ENCODE measurements at places on chromosomes 5 and 9. TPM values are rescaled to one million over a fixed set of nuclear protein-coding genes. Genes with fewer than 3 reads are reported as not detected.

RUSC2 gene
- 17.7 TPM for total RNA-seq

SOX30 gene
- not detected for total RNA-seq

PCSK5 gene
- 67.5 TPM for total RNA-seq

SLC6A7 gene
- 0.88 TPM for total RNA-seq

TLR4 gene
- total RNA-seq: 1.7 TPM

ENTPD2 gene
- total RNA-seq: 1.8 TPM

WNT8A gene
- not detected for total RNA-seq

PRELID2 gene
- total RNA-seq: 24.7 TPM

CCL19 gene
- not detected for total RNA-seq

GPR151 gene
- not detected for total RNA-seq

GFPT2 gene
- total RNA-seq: 15.9 TPM

WDR70 gene
- 33.8 TPM for total RNA-seq

MAMDC2 gene
- total RNA-seq: 1.7 TPM

PIP5K1B gene
- total RNA-seq: 10.2 TPM

PCDHGA9 gene
- total RNA-seq: 1.1 TPM

DNA sequence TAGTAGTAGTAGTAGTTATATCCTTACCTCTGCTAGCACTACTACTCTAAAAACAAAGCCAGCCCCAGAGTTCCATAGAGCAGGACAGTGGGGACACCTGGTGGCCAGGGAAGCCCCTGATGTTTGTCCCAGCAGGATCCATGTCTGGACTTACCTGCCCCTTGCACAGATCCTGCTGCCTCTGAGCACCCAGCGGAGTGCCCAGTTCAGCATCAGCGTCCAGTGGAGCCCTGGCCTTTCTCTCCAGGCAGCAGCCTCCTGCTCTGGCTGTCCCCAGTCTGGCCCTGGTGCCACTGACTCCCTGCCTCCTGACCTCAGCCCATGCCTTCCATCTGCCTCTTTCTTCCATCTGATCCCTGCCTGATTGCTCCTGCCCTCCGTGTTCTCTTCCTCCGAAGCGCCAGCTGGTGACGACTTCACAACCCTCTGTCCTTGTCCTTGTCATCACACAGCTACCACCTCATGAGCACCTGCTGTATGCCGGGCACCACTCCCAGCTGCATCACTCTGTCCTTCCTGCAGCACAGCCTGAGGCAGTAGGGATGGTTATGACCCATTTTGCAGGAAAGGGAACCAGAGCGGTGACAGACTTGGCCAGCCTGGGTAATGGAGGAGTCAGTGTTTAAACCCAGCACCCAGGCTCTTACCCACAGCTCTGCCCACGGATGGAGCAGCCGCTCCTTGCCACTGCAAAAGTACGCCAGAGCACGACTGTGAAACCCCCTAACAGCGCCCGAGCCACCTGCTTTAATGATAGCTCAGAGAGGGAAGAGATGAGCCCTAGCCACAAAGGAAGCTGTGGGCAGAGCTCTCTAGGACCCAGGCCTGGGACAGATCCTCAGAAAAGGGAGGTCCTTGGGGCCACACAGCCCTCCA, 11.5 kb downstream of the SARDH start:
- peak; percentile 80 for DNase-seq

DNA sequence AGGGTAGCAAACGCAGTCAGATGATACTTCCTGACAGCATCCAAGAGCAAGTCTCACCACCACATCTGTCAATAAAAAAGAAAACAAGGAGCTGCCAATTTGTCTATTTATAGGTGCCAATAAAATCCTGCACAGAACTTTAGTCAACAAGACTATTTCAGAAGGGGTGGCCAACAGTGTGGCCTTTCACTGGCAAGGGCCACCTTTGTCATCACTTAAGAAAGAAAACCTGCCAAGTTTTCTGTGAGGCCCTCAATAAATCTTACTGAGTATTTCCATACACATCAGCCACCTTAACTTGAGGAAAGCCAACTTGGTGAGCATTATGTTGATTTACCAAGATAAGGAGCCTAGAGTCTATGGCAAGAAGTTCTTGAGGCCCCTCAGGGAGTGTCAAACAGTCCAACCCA, 312.3 kb downstream of the ENC1 start:
- DNase-seq: no peak

GRCh38 chr9:557601-558201, 283.8 kb upstream of the DMRT1 start:
- no peak for DNase-seq

- no peak for DNase-seq
Observed at GRCh38 chr9:68626526-68626925, 78.5 kb upstream of the PIP5K1B start.

- no peak for DNase-seq
Observed at GRCh38 chr5:104172976-104173375, 610.4 kb upstream of the NUDT12 start.

DNA sequence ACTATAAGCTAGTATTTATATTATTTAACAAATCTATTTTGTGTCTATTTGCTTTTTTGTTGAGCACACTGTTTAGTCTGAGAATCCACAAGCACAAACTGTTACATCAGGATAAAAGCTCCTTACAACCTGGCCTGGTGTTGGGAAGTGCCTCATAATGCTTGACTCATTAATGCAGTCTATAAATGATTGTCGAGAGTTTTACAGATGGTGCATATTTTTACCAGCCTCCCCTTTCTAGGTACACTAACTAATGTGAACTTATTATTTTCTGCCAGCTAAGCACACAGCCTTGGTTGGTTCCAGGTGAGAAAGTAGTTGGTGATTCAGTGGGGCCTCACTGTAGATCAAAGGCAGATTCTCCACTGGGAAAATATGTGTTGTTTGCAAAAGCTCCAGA, 151.0 kb upstream of the ADAMTS16 start:
- DNase-seq: no peak

- no peak for DNase-seq
Observed at GRCh38 chr5:170486371-170486770, 17.4 kb upstream of the KCNIP1 start.

- DNase-seq: peak; percentile 86
Observed at GRCh38 chr9:89497978-89498851, at the start of gene SEMA4D. Gene SEMA4D (minus strand): TSS chr9:89498113. CDS start chr9:89405456, 92,657 bp downstream.

DNA sequence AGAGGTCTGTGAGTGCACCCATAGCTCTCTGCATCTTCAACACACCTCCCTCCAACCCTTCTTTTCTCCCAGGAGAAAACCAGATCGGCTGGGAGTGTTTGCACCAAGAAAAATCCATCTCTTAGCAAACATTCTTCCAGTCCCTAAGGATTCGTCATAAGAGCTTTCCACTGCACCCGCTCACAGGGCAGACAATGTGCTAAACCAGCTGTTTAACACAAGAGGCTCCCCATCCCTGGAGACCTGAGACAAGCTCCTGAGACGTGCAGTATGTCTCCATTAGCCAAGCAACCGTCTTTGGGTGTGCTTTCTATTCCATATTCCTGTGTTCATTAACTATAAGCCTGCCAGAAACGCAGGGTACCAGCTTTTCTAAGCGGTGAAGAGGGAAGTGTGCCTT, 93.6 kb upstream of the ZNF462 start:
- DNase-seq: no peak

GRCh38 chr5:169695025-169695625, 58.0 kb downstream of the DOCK2 start:
- DNase-seq: no peak

GRCh38 chr5:143559586-143560109, 156.2 kb upstream of the NR3C1 start:
- DNase-seq: no peak

DNA sequence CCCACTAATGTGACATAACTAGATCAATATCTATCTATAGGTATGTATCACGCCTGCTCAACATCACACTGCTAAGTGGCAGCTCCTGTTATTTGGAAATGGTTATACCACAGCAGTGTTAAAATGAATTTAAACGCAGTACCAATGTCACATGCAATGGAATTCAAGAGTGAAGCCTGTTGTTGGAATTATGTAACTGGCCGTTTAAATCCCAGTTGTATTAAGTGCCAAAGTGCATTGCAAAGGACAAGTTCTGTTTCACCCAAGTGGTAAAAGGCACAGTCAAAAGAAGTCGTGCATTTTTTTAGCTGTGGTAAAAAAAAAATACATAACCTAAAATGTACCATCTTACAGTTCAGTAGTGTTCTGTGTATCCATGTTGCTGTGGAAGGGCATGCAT, 4.3 kb downstream of the NTRK2 start:
- no peak for DNase-seq

- no peak for DNase-seq
Observed at GRCh38 chr5:16970260-16970659, 34.2 kb upstream of the MYO10 start.

DNA sequence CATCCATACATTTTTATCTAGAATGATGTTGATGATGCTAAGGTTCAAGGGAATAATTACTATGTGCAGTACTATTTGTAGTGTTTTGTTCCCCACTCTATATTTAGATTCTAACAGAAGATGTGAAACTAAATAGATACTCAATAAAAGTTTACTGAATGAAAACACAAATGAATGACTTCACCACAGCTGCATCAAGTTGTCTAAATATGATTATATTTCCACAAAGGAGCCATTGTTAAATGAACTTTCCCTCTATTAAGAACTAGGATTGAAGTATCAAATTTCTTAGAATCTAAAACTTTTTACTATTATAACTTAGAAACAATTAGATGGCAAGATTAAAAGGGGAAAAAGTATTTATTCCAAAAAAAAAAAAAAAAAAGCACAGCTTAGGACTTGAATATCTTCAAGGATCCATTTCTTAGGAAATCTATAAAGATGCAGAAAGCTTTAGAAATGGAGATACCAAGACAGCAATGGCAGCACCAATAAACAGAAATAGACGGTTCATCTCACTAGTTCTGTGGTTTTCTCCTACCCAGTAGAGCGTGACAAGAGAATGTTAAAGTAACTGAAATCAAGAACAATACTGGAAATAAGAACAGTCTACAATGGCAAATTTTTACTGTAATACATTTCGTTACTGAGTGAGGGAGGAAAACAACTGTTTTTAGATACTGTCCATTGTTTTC, 347.6 kb downstream of the EBF1 start:
- no peak for DNase-seq

DNA sequence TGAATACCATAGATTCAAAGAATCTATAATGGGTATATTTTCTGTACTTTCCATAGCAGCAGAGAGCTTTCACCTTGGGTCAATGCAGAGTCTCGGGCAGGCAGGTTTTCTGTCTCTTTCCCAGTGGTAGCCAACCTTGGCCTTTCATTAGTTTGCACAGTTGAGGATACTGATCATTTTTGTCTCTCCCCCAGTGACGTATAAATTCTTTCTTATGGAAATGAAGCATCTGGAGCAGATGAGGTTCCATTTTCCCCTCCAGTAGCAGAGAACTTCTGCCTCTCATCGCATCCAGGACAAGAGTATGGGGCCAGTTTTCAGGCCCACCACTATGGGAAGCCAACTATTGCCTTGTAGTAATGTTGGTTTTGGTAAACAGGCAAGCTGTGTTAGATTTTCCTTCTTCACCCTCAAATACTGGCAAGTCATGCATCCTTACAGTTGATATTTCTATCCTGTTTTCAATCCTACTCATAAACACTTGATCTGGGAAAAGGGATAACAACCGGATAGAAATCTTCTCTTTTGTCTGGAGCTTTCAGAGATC, 845.2 kb upstream of the CDH18 start:
- no peak for DNase-seq

- no peak for DNase-seq
Observed at GRCh38 chr9:27280860-27281259, 16.1 kb downstream of the EQTN start.

GRCh38 chr5:167453246-167454030, 838.0 kb upstream of the WWC1 start:
- no peak for DNase-seq

- DNase-seq: no peak
Observed at GRCh38 chr5:129249886-129250285, 155.3 kb downstream of the ISOC1 start.

- DNase-seq: peak; percentile 68
Observed at GRCh38 chr9:8857926-8858595, 1058.5 kb upstream of the DMAC1 start.

GRCh38 chr5:106964132-106964531, 706.6 kb downstream of the EFNA5 start:
- no peak for DNase-seq

DNA sequence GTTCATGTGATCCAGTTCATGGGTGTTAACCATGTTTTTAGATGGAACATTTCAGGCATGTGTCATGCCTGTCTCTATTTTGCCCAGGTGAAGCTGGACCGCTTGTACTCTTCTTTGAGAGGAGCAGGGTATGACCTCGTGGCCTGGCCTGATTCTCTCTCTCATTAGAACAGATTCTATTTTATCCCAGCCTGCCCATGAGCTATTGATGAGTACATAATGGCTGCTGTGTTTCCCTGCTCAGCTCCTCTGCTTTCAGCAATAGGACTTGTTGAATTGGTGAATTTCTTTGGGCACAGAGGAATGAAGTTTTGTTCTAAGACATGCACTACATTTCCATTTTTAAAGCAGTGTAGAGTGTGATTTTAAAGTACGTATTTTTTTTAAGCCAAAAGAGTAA, 86.2 kb downstream of the HACD4 start:
- DNase-seq: no peak

DNA sequence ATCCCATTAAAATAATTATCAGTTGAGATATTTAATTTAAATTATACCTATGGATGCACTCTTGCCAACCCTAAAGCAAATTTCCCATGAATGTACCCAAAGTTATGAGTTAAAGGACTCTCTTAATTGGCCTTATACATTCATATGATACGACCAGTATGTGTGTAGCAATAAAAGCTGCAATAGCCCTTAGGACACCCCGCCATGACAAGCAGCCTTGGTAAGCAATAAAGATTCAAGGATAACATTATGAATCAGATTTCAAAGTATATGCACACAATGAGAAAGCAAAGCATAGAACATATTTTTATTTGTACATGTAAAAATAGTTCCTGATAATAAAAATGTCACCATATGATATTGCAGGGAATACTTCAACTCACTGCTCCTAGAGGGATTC, 1699.3 kb upstream of the CDH9 start:
- no peak for DNase-seq

GRCh38 chr5:1747079-1747802, 52.4 kb downstream of the MRPL36 start:
- DNase-seq: no peak

DNA sequence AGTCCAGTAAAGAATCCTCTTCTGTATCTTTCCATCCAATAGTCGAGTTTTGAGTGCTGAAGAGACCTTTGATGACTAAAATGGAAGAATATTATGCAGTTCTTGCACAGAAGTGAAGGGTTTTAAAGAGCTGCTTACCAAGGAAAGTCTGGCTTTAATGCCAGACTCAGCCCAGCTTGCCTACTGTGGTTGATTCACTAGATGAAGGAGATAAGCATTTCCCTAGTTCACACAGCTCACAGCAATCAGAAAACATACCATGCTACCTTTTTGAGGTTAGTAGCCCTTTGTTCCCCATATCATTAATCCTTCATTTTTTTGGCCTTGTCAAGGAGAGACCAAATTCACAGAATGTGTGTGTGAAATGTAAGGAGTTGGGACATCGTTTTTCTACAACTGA, 15.3 kb downstream of the IFNA5 start:
- DNase-seq: no peak
